ENCODE measurements at places on chromosomes 6 and 20.

- peak; percentile 82 for DNase-seq
Measured at GRCh38 chr6:87723170-87724078, 21.4 kb upstream of the AKIRIN2 start.

DNA sequence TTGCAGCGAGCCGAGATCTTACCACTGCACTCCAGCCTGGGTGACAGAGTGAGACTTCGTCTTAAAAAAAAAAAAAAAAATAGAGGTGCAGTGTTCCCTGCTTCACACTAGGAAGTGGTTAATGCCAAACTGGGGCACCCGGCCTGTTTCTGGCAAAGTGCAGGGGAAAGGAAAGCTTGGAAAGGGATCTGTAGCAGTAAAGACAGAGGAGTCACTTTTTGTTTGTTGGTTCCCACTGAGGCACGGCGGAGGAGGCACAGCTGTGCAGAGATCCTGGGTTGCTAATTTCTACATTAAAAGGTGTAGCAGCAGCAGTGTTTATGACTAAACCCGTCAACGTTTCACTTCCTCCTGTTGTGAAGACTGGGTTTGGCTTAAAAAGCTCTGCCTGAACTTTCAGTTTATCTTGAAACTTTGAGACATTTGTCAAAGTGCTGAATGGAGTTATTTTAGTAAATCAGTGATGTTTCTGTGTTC, 125.6 kb downstream of the CARMIL1 start:
- DNase-seq, result no peak

GRCh38 chr20:18223409-18223808, 64.9 kb upstream of the ZNF133 start:
- no peak for DNase-seq

DNA sequence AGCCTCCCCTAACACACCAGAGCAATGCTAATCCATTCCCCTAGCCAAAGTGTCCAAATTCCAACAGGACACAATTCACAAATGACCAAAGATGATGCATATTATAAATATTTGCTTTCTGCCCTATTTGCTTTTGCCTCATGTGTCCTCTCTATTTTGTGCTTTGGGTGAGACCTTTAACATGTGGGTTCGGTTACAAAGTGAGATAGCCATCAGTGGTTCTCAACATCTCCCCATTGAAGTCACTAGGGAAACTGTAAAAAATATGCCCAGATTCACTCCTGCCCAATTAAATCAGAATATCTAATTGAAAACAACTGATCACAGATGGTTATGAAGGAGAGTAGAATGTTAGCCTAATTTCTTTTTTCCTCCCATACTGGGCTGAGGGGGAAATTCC, 159.2 kb downstream of the MTFR2 start:
- no peak for DNase-seq

DNA sequence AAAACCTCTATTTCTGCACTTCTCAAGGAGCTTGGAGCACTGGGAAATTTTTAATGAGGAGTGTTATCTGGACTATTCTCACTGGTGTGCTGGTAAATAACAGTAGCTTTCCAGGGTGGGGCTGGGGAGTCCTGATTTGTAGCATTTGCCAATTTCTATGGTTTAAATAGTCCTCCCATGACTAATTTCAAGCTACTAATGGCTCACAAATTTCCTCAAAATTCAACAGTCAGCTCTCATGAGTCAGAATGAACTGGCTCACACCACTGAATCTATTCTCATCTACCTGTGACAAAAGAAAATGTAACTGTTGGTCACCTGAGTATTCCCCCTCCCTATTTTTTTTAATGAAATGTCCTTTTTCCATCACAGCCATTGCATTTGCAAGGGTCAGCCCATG, 449.6 kb downstream of the KIF16B start:
- DNase-seq, result no peak

DNA sequence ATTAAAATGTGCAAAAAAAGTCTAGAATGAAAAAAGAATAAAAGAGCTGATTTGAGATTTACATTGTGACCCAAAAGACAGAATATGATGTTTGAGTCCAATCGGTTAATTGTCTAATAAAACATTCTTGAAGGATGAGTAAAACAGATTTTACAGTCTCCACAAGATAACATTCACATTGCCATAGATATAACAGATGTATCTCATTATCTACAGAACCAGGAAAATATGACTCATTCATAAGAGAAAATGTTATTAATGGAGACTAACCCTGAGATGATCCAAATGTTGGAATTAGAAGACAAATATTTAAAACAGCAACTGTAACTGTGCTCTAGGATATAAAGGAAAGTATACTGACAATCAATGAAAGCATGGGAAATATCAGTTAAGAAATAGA, 141.7 kb downstream of the RFX6 start:
- DNase-seq, result no peak

DNA sequence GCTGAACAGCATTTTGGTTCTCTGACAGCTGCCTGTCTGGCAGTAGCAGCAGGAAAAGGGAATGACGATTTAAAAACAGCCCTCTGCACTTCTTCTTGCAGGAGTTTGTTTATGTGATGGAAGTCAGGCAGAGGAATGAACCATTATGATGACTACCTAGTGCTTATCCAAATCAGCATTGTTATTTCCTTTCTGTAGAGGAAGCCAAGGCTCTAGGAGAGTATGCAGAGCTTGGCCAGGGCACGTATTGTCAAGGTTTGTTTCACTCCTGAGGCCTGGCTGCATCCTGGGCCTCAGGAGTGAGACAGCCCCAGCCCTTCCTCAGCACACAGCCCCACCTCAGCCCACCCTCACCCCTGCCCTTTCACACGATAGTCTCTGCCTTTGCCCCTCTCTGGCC, 68.5 kb downstream of the FAM229B start:
- no peak for DNase-seq

All from brain pericyte (primary cell).